ENCODE measurements at places on chromosomes 7 and 10.

DNA sequence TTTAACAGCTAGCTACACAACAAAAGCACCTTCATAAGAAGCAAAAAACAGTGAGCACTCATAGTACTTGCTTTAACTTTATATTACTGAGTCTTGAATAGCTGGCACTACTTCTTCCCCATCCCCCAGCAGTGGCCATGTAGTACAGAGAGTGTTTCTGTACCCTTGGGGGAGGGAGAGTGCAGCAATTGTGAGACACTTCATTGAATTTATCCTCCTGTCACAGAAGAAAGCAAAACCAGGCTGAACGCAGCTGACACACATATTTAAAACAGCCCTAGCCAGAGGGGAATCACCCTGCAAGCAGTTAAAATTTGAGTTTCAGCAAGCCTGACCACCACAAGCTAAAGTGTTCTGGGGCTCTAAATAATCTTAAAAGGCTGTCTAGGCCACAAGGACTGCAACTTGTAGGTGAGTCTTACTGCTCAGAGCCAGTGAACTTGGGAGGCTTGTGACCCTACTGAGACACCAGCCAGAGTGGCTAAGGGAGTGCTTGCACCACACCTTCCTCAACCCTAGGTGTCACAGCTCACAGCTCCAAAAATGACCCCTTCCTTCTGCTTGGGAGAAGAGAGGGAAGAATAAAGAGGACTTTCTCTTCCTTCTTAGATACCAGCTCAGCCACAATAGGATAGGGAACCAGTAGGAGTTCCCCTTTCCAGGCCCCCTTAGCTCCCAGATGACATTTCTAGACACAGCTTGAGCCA, 97.7 kb upstream of the MEOX2 start:
- DNase-seq, result no peak

DNA sequence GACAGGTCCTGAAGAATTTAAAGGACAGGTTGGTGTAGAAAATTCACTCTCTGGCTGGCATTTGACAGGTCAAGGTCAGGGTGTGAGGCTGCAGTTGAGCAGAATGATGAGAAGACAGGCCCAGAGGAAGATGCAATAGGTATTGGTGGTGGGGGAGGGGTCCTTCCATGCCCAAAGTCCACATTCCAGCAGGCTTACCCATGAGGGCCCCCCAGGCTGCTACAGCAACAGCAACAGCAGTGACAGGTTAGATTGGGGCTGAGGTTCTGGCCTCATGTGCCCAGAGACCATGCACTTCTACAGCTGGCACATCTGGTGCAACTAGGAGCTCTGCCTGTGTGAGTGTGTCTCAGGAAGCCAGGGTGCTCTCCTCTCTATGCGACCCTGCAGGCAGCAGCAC, 223.5 kb upstream of the GHITM start:
- DNase-seq, result no peak

DNA sequence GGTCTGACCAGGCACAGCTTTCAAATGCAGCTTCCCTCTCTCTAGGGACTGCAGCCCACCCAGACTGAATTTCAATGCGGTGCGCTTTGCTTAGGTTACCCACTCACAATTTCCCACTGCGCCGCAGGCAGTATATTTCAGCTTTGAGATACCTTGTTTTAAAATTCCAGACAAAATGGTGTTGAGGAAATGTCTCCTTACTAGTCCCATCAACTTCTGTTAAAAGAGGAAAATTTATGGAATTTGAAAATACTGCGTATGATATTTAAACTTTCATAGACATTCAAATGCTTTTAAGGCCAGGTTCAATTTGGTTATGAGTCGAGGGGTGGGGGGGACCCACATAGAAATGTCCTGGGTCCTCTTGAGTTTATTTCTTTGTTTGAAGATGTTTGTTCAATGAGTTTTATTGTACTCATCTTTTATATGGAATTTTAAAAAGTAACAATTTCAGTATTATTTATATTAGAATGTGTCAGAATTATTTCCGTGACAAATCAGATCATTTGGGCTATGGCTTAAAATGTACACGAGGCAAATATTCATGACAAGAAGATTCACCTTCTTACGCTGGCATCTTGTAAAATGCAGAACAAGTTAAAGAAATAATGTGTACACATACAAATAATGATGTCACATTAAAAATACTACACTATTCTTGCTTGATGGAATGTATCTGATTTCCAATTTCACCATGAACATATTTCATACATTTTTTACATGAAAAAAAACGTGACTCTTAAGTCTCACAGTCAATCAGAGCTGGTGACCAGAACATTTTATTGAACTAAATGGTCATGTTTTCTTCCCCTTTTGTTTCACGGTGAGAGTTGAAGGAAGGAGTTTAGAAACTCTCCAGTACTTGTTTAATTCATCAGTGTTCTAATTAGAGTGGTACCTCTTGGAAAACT, 1.3 kb downstream of the IKZF1 start:
- DNase-seq, result no peak

DNA sequence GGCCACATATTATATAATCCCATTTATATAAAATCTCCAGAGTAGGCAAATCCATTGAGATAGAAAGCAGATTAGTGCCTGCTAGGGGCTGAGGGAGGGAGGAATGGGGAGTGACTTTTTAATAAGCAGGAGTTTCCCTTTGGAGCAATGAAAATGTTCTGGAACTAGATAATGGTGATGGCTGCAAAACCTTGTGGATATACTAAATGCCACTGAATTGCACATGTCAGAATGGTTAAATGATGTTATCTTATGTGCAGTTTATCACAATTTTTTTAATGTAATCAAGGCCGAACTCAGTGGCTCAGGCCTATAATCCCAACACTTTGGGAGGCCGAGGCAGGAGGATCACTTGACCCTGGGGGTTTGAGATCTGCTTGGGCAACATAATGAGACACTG, 145.5 kb upstream of the AUTS2 start:
- DNase-seq, result no peak

DNA sequence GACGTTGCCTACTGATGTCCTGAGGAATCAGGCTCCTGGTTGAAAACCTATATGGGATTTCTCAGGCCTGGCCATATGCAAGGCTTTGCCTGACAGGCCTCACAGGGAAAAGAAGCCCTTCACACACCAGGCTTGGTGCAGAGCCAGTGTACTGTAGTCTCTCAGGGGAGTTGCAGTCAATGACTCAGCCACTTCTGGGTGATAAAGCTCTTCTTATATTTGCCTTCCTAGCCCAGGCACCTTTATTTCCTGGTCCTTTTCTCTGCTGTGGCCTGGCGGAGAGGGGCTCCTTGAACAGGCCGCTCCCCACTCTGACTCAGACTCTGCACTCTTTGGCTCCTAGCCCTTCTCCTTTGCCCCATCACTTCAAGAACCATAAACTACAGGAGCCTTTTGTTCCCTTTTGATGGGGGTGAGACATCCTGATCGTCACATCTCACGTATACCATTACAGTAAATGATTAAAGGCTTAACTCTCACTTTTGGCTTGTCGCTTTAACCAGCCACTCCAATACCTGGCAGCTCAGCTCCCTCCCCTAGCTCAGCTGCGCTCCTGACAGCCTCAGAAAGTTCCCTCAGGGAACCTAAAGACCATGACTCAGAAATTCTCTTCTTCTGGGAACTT, 33.5 kb downstream of the DPY19L1 start:
- DNase-seq, result no peak

GRCh38 chr10:92208157-92208720, 82.6 kb downstream of the CPEB3 start:
- no peak for DNase-seq

DNA sequence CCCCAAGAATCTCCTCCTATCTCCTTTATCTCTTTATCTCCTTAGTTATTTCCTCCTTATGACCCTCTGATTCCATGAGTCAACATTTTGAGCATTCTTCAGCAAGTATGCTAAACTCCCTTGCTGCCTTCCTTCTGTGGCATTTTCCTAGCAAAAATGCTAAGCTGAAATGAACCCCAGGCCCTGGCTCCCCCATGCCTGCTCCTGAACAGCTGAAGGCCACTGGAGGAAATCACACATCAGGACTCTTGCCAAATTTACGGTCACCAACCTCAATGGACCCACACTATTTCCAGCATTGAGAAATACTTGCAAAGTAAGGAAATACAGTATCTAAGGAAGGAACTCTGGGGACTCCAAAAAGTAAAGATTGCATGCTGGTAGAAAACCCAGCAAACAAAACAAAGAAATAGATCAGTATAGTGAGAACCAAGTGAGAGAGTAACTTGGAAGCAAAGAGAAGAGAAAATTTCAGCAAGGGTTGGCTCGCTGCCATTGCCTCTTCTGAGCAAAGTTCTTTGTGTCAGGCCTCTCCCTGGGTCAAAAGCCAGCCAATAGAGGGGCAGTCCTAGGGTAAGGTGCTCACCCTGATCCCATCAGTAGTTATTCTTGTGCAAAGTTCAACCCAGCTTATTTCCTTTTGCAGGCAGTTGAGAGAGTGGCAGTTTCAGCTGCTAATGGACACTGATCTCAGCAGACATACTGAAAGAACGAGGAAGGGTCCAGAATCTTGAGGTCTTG, 5.1 kb upstream of the PLEKHS1 start:
- DNase-seq, result no peak

DNA sequence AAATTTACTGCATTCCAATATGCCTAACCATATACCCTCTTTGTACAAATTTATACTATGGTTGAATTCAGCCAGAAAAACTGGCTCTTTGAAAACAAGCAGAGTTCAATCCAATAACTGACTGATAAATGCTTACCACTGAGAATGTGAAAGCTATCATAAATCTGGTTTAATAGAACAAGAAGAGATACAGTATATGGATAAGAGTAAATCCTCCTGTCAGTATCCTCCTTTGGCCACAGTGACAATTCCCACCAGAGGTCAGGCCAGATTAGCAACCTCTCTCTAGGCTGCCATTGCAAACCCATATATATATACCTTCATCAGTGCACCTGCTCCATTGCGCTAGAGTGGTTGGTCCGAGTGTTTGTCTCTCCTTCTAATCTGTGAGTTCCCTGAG, 647.2 kb downstream of the GRM8 start:
- DNase-seq, result no peak

DNA sequence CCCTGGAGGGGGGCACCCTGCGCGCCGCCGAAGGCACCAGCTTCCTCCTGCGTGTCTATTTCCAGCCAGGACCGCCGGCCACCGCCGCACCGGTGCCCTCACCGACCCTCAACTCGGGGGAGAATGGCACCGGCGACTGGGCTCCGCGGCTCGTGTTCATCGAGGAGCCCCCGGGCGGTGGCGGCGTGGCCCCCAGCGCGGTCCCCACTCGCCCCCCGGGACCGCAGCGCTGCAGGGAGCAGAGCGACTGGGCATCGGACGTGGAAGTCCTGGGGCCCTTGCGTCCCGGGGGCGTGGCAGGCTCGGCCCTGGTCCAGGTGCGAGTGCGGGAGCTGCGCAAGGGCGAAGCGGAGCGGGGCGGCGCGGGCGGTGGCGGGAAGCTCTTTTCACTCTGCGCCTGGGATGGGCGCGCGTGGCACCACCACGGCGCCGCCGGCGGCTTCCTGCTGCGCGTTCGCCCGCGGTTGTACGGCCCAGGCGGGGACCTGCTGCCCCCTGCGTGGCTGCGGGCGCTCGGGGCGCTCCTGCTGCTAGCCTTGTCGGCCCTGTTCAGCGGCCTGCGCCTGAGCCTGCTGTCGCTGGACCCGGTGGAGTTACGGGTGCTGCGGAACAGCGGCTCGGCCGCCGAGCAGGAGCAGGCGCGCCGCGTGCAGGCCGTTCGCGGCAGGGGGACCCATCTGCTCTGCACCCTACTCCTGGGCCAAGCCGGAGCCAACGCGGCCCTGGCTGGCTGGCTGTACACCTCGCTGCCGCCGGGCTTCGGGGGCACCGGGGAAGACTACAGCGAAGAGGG, 594 bp downstream of the CNNM1 start:
- DNase-seq, result peak; percentile 11

- no peak for DNase-seq
These were observed 148.3 kb upstream of the PHYHIPL start for GRCh38 chr10:59027975-59028655.

DNA sequence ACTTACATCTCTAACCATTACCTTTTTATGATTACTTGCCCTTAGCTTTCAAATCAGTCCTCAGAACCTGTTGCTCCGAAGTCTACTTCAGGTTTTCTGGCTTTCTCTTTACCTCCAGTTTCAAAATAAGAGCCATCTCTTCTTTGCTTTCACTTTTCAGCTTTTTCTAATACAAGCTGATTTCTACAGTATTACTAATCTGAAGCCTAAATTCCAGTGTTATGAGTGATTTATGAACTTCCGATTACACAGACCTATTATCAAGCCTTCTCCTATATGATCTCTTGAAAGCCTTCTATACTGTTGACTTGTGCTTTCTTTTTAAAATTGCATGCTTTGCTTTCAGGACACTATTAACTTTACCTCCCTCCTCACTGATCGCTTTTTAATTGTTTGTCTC, 1307.8 kb upstream of the CELF2 start:
- no peak for DNase-seq

Measured in stimulated activated CD4-positive, alpha-beta T cell treated with anti-CD3 and anti-CD28 coated beads, Interleukin-4, amount 100 ng/mL, for 1 hour (primary cell).